Stimulated activated CD4-positive, alpha-beta T cell treated with anti-CD3 and anti-CD28 coated beads, Interleukin-1b, Interleukin-23, amount 100 ng/mL, for 1 hour (primary cell): ENCODE measurements at places on chromosomes 16 and 17.

DNA sequence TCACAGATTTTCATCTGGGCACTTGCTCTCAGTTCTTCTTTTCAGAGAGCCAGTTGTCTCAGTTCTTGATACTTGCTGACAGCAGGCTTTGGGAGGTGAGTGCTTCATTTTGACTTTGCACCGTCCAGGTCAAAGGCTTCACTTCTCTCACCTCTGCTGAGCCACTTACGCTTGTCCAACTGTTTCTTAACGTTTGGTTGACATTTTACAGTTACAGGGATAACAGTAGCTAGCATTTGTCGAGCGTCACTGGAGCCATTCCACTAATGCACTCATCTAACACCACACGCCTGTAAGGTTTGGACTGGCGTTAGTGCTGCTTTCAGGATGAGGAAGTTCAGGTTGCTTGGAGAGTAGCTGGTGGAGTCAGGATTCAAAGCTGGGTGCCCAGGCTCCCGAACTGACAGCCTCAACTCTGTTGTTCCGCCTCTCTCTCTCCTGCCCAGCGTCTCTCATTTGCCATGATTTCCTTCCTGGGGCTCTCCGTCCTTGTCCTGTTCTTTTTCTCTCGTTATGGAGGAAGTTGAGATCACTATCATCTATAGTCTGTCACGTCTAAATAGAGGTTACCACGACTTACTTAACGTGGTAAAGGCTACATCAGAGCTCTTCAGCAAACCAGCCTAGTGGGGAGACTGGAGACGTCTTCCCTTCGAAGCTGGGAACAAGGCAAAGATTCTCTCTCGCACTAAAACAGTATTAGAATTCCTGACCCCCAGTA lies 220.8 kb downstream of the RPTOR start:
- no peak for DNase-seq

DNA sequence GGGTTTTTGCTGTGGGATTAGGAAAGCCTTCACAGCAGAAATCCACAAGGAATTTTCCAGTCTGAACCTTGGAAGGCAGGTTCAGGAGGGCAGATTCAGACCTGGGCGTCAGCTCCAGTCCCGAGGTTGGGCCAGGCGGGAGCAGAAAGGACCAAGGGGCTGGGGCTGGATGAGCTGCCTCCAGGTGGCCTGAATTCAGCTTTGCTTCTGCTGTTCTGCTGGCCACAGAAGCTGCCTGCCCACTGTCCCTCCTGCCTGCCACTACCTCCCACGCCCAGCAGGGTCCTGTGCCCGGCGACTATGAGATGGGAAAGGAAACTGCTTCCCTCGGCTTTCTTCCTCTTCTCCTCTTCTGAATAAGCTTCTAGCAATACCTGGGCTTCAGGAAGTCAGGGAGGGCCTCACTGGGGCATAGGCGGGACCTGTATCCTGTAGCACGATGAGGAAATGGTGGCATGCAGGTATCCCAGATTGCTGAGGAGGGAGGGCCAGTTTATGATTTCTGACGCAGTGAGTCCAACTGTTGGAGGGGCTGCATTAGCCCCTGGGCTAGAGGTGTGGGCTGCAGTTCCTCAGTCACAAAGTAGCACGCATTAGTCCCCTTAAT lies 18.4 kb downstream of the TBX4 start:
- DNase-seq = no peak

- DNase-seq = no peak
These were observed 6.5 kb downstream of the CHD9 start for GRCh38 chr16:53061256-53061655.

DNA sequence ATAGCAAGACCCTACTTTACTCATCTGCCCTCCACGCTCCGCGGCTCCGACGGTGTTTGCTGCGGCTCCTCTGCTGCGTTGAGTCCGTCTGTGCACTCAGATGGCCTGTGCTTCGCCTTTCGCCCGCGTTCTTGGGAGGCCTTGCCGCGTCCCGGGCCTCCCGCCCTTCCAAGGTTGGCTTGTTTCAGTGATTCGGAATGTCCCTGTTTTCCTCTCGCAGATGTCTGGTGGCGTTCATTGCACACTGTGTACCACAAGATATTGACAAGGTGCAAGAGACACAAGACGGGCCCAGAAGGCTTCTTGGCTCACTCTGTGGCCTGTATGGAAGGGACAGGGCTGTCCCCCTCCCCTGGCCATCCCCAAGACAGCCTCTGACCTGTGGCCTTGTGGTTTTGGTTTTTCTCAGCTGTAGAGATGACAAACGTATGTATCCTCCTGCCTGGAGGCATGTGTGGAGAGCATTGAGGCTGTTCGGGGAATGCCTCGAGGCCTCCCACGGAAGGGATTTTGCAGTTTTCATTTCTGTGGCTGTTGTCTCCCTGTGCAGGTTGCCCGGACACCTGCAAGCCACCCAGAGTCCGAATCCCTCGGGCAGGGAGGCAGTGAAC lies 15.4 kb downstream of the MGRN1 start:
- no peak for DNase-seq

GRCh38 chr16:11056993-11057649 lies 112.8 kb downstream of the CLEC16A start:
- no peak for DNase-seq

GRCh38 chr17:20191056-20191455 lies 181.9 kb downstream of the SPECC1 start:
- DNase-seq = no peak

- DNase-seq = no peak
These were observed 32.1 kb downstream of the ABR start for GRCh38 chr17:1147664-1148063.

- no peak for DNase-seq
These were observed 1.2 kb downstream of the SCPEP1 start for GRCh38 chr17:56979091-56979480.

DNA sequence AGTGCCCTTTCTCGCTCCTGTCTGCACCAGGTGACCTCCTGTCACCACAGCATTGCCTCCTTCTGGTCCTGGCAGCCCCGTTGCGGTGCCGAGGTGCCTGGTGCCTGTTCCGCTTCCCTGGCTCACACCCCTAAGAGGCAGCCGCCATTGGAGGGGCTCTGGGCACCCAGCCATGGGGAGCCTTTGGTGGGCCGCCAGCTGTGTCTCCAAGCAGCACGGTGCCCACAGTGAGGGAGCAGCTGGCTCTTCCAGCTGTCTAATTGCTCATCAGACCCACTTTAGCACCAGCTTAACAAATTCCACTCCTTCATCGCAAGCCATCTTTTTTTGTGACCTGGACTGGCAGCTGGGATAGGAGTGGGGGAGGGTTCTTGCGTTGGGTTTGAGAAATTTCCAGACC lies 276.1 kb downstream of the SNX29 start:
- no peak for DNase-seq

DNA sequence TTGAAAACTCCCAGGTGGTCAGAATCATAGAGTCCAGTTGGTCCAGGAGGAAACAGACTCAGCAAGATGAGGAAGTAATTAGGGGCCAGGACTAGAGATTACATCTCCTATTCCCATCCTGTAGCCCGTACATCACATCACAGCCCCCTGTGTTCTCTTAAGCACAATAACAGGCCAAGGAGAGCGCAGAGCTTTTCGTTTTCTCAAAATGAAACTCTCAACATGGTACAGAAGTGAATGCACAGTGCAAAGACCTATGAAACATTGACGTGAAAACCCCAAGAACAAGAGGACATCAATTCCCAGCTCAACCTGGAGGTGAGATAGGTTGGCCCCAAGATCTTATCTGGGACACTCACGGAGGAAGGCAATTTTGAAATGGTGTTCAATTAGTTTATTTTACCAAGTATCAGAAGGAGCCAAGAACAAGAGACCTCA lies 9.0 kb downstream of the PIK3R5 start:
- DNase-seq = no peak

DNA sequence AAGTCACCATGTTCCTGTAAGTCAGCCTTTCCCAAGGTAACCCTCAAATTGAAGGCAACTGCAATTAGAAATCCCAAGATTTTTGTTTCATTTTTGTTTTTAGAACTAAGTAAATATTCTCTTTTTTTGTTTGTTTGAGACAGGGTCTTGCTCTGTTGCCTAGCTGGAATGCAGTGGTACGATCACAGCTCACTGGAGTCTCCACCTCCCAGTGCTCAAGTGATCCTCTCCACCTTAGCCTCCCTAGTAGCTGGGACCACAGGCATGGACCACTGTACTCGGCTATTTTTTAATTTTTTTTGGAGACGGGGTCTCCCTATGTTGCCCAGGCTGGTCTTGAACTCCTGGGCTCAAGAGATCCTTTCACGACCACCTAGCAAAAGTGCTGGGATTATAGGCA lies 10.6 kb upstream of the LRRC59 start:
- no peak for DNase-seq

GRCh38 chr16:35296962-35297653 lies 1837.7 kb downstream of the TP53TG3F start:
- DNase-seq = no peak

- DNase-seq = no peak
These were observed 8.7 kb downstream of the CAMTA2 start for GRCh38 chr17:4978726-4979125.

DNA sequence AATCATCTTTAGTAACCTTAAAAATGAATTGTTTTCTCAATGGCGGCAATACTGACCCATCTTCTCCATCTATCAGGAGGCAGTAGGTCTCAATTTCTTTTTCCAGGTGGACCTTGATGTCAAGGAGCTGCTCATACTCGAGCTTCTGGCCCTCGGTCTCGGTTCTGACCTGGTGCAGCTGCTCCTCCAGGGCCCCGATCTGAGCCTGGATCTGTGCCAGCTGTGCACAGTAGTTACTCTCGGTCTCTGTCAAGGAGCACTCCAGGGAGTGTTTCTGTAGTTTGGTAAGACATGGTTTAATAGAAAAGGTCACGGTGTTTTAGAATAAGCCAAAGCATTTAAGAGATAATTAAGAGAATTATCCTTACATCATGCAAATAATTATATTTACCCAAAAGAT lies 4.9 kb downstream of the KRT27 start:
- no peak for DNase-seq

- DNase-seq = no peak
These were observed 93.8 kb downstream of the CDC27 start for GRCh38 chr17:47095268-47095667.

- DNase-seq = no peak
These were observed 8.6 kb downstream of the PDIA2 start for GRCh38 chr16:291539-291938.

GRCh38 chr17:48433896-48434295 lies 3.9 kb upstream of the SKAP1 start:
- no peak for DNase-seq

- DNase-seq = no peak
These were observed 916 bp downstream of the PAGR1 start for GRCh38 chr16:29816694-29817441.

DNA sequence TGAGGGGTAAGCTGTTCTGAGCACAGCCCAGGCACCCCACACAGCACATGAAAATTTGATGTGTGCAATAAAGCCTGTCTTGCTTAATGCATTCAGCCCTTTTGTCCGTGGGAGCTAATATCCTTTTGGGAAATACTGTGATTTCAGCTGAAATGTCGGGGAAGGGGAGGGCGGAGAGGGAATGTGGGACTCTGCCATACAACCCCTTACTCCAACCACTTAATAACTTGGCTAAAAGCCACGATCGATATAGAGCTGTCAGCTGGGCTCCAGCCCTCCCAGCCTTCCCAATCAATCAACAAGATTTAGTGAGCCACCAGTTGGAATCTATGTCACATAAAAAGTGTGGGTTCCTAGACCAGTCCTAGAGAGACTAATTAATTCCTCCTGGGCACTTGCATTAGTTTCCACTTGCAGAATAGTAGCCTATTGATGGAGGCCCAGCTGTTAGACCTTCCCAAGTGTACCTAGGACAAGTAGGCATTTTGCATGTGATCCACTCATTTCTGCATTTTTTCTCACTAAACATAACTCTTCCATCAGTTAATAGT lies 82.7 kb upstream of the PIRT start:
- DNase-seq = no peak

DNA sequence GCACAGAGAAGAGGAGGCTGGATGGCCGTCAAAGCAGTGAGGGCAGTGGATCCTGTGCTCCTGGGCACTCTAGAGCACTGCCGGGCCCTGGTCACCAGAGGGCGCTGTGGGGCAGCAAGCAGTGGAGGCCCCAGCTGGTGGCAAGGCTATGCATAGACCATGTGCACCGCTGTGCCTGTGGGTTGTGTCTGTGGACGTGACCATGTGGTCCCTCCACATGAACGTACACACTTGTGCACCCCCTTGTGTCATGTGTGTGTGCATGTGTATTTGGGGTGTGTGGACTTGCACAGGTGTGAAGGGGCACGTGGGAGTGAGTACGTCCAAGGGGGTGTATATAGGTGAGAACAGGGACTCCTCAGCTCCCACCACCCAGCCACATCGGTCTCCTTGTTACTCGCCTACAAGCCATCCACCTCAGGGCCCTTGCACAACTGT lies 4.4 kb upstream of the MAP2K3 start:
- DNase-seq = peak; percentile 84

DNA sequence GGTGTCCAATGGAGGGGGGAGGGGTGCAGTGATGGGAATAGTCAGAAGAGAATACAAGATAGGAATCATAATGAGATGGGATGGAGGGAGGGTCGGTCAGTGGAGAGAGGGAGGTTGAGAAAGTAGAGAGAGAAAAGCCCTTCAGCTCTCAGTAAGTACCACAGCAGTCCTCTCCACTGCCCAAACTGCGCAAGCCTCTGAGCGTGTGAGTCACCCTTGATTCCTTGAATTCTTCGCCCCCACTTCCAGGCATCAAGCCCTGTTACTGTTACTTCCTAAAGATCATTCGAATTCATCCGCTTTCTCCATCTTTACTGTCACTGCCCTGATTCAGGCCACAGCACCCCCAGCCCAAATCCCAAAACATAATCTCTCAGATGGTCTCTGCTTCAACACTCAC lies 2.5 kb downstream of the GUCY2D start:
- DNase-seq = no peak

DNA sequence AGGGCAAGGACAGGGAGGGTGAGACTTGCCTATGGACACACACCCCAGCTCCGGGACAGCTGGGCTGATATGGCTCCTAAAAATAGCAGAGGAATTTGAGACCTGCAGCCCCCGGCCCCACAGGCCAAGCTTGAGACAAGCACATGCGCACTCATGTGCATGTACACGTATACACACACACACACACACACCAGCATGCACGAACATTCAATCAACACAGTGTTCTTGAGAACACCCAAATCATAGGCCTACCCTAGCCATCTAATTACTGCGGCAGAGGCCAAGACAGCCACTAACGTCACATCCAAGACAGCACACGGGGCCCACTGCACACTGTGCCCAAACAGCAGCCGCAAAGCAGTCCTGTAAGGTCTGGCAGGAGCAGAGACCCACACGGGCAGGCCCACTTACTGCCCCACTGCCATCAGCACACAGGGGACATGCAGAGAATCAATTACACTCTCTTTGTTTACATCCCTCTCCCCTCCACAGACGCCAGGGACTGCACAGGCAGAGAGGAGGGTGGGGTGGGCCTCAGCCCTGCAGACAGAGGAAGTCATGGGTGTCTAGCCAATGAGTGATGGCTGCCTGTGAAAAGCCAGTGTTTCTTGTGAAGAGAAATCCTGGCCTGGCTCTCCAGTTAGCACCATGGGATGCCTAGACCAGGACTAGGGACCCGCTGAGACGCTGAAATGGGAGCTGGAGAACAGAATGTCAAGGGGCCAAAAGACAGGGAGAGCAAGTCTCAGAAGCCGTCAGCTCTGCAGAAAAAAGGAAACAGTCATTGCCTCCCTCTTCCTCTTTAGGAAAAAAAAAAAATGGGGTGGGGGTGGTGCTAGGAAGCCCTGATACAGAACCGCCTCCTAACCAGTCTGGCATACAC lies 39.3 kb downstream of the MYO18A start:
- DNase-seq = no peak

- no peak for DNase-seq
These were observed 204.0 kb upstream of the CACNG5 start for GRCh38 chr17:66630828-66631472.

GRCh38 chr16:29011112-29011511 lies 26.3 kb downstream of the LAT start:
- no peak for DNase-seq
